Sigmoid colon (tissue), 7 donors: ENCODE measurements at places on chromosomes 7 and 10.
A peak's percentile ranks its signal among the peaks of the same experiment; 100 is the strongest.

GRCh38 chr7:88546808-88547207 is 212.7 kb upstream of the ZNF804B start:
- no peak for DNase-seq

DNA sequence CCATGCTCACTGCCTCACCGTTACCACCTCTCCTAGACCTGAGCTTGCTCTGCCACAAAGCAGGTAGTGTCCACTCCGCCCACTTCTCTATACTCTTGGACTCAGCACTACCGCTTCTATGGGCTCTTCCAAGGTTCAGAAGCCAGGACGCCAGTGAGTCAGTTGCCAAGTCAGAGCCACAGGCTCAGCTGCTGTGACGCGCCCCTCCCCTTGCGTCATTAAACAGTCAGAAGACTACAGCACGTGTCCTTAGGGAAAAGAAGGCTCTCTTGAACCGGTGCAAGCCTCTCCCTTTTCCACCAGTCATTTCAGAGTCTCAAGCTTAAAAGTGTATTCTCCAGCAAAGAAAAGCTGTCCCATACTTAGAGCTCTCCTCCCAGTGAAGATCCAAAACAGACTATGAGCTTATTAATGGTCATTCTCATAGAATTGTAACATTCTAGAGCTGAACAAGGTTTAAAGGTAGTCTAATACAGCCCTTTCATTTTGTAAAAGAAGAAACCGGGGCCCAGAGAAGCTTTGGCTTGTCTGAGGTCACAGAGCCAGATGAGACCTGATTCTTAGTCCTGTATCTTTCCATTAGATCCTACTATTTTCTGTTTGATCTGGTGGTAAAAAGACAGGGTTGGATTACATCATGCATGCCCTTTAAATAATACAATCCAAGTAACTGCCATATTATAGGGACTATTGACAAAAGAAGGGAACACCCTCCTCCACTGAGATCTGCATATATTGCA is 40.9 kb upstream of the MET start:
- DNase-seq, result peak; percentile 78

- no peak for DNase-seq
Observed at GRCh38 chr10:126598009-126598408, 72.5 kb downstream of the C10orf90 start.

DNA sequence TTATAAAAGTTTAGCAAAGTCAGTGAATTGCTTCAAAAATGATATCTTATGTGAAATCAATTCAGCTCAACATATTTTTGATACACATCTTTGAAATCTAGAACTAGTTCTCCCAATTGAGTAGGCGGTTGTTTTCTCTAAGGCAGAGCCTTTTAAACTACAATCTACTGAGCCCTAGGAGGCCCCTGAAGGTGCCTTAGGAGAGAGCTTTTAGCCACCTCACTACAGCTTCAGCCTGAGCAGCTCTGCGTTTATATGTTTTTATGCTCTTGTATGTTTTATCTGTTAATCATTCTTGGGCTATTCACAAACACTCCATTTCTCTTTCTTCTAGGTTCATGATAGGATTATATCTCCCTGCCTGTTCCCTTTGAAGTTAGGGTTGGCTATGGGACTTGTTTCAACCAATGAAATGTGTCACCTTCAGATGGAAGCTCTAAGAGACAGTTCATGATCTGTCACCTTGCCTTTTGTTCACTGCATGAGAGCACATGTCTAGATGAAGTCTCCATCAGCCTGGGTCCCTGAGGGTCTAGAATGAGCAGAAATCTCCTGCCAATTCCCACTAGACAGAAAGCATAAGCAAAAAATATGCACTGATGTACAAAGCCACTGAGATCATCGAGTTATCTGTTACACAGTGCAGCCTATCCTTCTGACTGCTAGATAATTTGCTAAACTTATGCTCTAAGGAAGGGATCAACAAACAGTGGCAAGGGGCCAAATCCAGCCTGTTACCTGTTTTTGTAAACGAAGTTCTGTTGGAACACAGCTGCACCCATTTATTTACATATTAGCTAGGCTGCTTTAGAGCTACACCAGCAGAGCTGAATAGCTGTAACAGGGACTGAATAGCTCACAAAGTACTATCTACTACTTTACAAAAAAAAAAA is 128.5 kb upstream of the CDK1 start:
- DNase-seq, result no peak

DNA sequence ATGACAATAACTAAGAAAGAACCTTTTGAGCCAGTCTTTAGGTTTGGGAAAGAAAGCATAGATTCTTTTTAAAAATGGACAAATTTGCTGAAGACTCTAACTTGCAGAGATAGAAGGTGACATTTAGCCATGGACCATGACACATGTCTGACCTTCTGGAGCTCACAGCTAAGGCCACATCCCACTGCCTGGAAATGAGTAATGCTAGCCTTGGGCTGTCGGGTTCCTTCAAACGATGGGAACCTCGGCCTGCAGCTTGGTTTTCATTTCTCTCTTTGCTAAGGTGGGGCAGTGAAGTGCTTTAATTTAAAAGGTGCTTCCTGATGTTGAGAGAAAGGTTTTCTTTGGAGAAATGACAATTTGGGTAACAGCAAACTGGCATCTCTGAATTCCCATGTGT is 223.2 kb downstream of the FANK1 start:
- no peak for DNase-seq

DNA sequence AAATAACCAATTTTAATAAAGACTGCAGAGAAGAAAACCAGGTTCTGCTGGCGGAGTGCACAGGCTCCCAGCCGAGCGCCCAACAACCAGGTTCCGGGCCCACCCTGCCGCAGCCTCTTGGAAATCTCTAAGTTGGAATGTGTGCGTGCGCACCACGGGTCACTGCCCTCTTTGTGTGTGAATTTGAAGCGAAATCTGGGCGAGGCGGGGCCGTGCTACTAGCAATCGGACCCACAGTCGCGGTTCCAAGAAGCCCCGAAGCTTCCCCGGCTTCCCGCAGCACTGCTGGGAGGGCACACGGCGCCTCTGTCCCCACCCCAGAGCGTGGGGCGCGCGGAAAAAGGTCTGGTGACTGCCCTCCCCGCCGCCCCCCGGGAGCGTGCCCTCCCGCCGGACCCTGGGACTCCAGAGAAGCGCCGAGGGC is 666 bp upstream of the MAP3K8 start:
- DNase-seq, result peak; percentile 92

DNA sequence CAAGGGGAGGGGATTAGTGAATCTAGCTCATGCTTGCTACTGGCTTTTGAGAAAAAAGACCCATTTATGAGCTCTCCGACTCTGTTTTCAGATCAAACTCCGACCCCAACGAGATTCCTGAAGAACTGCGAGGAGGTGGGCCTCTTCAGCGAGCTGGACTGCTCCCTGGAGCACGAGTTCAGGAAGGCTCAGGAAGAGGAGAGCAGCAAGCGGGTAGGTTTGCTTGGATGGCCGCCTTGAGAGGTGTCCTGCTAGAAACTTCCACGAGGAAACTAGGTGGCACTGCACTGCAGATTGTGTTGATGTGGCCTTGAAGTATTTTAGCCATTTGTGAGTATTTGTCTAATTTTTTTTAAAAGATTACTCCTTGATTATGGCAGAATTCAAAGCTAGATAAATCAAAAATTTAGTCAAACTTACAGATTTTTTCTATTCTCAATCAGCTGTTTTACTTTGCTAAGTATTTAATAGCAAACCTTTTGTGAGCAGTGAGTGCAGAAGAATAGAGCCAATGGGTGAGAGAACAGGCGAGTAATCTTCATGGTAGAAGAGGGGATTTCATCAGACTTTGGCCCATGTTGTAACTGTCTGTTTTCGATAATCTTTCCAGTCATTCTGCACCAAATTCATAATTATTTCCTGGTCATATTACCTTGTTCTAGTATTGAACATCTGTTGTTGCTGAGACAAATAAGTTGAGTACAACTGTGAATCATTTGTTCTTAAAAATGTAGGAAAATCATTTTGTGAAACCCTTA is 95.4 kb downstream of the CREB5 start:
- DNase-seq, result no peak

- no peak for DNase-seq
Observed at GRCh38 chr10:2038036-2038435, 300.7 kb upstream of the ADARB2 start.

DNA sequence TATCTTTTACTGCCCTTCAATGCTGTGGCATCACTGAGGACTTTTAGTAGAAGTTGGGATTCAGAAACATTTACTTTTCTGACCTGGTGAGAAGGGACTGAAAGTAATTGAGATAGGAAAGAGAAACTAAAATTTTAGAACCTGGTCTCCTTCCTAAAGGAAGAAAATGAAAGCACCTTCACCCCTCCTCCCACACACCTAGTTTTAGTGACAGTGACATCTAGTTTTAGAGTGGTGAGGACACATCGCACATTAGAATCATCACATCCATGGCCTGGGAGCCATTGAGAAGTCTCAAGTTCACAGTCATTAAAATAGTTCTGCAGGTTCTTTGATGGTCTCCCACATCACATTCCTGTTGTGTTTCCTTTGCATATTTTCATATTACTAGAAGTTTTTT is 16.1 kb downstream of the TAS2R41 start:
- no peak for DNase-seq

- no peak for DNase-seq
Observed at GRCh38 chr10:60461688-60462087, 72.0 kb upstream of the ANK3 start.

DNA sequence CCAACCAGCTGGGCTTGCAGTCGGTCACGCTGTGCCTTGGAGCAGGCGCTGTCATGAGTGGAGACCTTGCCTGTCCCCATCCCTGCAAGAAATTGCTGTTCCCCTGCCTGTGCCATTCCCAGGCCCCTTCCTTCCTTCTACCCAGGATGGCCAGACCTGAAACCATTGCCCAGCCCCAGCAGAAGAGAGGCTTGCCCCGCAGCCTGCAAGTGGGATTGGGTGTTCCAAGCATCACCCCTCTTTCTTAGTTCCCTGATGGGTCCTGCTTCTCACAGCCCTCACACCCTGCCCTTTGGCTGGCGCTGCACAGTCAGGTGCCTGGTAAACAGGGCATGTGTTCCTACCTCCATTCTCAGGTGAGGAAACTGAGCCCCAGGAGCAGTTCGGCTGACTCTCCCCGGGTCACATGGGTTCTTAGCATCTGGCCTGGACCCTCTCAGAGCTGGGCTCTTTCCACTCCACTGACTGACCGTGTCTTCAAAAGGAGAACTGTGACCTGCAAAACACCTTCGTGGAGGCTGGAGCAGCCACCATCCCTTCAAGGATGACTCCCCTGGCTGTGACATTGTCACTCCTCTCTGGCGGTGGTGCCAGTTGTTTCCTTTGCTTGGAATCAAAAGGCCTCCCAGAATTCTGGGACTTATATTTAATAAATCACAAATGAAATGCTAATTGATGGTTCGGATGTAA is 41.9 kb upstream of the PDCD4 start:
- DNase-seq, result peak; percentile 52

- no peak for DNase-seq
Observed at GRCh38 chr10:101536800-101537199, 51.3 kb downstream of the POLL start.

DNA sequence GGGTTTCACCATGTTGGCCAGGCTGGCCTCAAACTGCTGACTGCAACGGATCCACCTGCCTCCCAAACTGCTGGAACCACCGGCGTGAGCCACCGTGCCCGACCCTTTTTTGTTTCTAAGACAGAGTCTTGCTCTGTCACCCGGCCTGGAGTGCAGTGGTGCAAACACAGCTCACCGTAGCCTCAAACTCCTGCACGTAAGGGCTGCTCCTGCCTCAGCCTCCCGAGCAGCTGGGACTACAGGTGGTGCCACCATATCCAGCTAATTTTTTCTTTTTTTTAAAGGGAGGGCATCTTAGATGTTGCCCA is 36.4 kb downstream of the ADAP1 start:
- peak; percentile 48 for DNase-seq

DNA sequence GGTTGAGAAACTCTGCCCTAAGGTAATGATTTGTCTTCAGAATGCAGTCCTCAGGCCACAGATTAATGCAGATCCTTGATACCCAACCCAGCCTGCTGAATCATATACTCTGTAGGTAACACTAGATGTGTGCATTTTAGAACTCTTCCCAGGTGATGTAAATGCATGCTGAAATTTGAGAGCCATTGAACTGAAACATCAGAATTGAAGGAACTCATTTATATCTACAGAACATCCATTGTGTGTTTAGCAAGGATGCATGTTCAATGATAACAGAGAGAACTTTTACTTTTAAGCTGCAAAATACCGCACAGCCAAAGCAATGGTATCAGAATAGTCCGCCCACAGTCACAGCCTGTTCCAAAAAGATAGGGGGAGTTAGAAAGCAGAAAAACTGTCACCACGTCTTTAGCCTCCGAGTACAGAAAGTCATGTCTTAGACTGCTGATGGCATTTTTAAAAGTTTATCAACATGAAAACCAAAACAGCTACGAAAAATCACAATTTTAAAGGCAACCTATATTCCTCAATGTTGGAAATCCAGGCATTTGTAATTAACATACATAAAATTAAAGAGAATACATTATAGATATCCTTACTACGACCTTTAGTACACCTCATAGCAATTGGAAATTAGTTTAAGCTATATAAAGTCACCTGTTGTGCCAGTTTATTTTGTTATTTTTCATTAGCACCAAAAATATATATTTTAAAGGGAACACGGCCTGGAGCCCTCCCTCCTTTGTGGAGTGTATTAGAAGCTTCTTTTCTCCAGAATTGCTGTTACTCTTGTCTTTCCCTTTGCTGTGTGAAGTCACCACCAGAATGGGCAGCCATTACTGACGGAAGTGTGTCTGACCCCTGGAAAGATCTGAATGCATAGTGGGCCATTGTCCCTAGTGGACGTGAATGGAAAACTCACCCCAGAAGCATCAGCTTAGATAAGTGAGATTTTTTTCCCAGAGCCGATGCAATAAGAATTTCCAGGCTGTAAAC is 65.8 kb upstream of the PRKAR2B start:
- DNase-seq, result no peak

DNA sequence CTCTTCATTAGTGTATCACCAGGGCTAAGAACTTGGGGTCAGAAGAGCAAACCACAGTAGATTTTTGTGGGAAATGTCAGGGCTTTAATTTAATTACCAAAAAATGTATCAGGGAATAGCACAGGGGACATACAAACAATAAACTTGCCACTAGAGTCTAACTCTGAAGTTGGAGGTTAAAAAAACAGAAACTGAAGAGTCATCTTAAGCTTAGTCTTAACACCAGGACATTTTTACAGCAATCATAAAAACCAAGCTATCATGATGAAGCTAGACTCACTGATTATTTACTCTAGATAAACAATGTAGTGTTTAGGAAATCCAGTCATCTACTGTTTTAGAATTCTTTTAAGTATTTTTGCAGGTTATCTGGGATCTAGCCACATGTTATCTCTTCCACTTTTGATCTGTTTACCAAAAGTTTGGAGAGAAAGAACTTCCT is 48.4 kb upstream of the GLI3 start:
- no peak for DNase-seq

DNA sequence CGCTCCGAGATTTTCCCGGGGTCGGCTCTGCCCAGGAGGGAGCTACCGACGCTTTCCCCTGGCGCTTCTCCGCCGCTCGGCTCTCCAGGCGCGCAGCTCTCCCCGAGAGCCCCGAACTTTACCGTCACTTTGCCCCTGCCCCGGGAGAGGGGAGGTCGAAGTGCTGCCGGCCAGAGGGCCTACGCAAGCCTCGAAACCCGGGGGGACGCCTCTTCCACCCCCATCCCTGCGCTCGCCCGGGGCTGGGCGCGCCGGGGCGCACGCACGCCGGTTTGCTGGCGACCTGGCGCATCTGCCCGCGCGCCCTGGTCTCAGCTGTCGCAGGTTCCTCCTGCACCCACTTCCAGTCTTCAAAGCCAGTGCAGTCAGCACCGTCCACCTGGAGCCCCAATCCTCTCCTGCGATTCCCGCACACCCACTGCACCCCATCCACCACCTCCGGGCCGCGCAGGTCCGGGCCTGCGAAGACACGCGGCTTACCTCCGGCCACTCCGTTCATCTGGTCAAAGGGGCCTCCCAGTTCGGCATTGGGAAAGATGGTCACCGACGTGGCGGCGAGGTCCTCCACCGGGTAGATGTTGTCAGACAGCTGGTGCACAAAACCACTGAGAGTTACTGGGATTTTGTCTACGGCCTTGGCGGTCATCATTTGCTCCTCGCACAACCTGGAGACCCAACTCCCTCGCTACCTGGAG is 638 bp downstream of the EGR2 start:
- DNase-seq, result no peak
